ENCODE measurements at places on chromosomes 12 and 14.

DNA sequence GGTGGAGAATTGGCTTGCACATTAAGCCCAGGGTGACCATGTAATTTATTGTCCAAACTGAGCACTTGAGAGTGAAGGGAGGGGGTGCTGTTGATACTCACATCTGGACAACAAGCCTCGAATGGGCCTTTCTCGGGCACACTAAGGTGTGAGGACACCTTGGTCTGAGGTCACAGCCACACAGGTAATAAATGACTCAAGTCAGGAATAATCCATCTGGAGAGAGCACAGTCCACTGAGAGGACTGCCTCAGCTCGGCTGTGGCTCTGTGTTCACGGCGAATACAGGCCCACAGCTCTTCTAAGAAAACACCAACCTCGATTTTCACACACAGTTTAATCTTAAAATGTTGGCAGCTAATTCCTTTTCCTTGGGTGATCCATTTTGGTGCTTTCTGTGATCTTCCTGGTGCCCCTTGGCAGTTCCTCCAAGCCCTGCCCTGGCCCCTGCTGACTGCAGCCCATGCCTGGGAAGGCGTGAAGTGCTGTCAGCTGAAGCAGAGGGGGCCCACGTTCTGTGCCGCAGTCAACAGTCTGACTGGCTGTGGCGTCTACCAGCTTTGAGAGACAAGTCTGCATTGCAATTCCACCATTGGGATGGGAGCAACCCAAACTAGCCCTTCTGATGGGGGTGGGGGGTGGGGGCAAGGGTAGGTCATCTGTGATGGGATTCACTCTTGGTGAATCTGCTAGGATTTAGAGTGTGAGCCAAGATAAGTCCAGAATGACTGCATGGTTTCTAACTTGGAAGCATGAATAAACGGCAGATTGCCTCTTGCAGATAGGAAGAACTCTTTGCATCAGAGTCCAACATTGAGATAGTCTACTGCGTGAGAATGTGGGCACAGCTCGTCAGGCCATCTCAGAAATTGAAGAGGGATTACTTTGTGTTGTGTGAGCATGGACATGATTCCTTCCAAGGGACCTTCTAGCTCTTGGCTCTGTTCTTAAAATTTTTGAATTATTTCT is 42.8 kb downstream of the ZNF664 start:
- H3K27me3 ChIP-seq = no peaks in the 10 kb centered on the region
- H3K36me3 ChIP-seq = no peaks in the 10 kb centered on the region
- no peaks in the 10 kb centered on the region for H3K4me1 ChIP-seq
- H3K4me3 ChIP-seq = no peak overlapping the region
- H3K27ac ChIP-seq = no peak overlapping the region
- DNase-seq = no peak

DNA sequence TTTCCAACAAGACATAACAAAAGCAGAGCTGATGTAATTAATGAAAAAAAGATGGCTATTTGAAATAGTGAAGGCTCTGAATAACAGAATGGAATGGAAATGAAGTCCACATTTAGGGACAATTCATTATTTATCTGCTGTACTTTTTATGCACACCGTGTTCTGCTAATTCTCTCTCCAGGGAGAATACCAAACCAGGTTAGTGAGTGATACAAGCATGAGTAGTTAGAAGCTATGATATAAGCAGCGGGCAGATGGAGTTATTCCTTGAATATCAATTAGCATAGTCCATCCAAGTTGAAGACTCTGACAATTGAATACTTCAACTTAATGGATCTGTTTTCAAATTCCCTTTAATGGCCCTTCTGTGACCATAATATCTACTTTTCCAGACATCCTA is 162.1 kb upstream of the TMTC2 start:
- no peak overlapping the region for H3K27ac ChIP-seq
- no peaks in the 10 kb centered on the region for H3K27me3 ChIP-seq
- no peak for DNase-seq
- no peak overlapping the region for H3K4me3 ChIP-seq
- no peaks in the 10 kb centered on the region for H3K36me3 ChIP-seq

- peaks cover 1% of the 10 kb centered on the region for H3K27me3 ChIP-seq
- no peak overlapping the region for H3K27ac ChIP-seq
- no peaks in the 10 kb centered on the region for H3K36me3 ChIP-seq
- H3K4me1 ChIP-seq = no peaks in the 10 kb centered on the region
Observed at GRCh38 chr12:59182191-59182590, 261.9 kb upstream of the LRIG3 start.

- H3K36me3 ChIP-seq = no peaks in the 10 kb centered on the region
- H3K4me1 ChIP-seq = peaks cover 2% of the 10 kb centered on the region
- H3K27me3 ChIP-seq = no peaks in the 10 kb centered on the region
- H3K4me3 ChIP-seq = no peak overlapping the region
- DNase-seq = no peak
Observed at GRCh38 chr12:132954471-132955048, 1.5 kb downstream of the ZNF605 start.

DNA sequence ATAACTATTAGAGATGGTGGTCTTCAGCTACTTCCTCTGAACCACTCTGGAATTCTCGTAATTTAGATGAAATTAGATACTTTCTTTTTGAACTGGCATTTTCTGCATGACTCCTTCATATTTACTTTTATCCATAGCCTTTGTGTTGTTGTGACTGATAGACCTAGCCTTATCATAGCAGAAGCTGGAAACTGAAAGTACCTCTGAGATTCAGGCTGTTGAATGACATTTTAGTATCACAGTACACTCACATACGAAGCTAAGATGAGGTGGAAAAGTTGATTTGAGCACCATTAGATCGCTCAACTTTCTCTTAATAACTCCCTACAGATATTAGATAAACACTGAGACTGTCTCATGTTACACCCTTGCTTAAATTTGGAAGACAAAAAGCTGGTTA is 525.1 kb upstream of the FBXO33 start:
- H3K36me3 ChIP-seq = no peaks in the 10 kb centered on the region
- no peaks in the 10 kb centered on the region for H3K27me3 ChIP-seq
- H3K27ac ChIP-seq = no peak overlapping the region
- no peak overlapping the region for H3K4me3 ChIP-seq

GRCh38 chr12:71460850-71461609 is 21.4 kb downstream of the LGR5 start:
- H3K27ac ChIP-seq = no peak overlapping the region
- H3K4me1 ChIP-seq = no peaks in the 10 kb centered on the region
- H3K27me3 ChIP-seq = no peaks in the 10 kb centered on the region
- H3K4me3 ChIP-seq = no peak overlapping the region

DNA sequence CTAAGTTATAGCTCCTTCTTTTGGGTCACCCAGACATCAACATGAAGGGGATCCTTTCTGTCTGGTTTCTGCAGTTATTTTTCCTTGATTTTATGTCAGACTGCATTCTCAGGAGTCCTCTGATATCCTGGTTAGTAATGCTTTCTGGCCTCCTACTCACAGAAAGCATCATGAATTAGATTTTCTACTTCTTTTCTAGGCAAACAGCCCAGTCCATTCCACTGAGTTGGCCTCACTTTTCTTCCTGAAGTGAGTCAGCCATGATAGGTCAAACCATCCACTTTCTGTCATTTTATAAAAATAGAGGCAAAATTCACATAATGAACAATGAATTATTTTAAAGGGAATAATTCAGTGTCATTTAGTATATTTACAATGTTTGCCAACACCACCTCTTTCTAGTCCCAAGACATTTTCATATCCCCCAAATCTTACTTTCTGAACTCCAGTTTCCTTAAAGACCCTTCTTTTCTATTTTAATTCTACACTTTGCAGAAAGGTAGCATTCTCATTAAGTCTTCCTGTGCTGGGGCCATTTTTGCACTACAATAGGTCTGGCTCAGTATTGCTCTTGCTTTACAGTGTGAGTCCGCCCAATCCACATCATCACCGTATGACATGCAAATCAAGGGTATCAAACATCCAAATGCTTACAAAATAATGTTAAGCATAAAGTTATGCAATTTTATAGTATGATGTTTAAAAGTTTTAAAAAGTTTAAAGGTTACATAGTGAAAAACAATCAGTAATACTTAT is 95.1 kb downstream of the UNC79 start:
- H3K36me3 ChIP-seq = no peaks in the 10 kb centered on the region
- no peaks in the 10 kb centered on the region for H3K27me3 ChIP-seq
- no peak overlapping the region for H3K4me3 ChIP-seq
- DNase-seq = no peak
- H3K4me1 ChIP-seq = no peaks in the 10 kb centered on the region

DNA sequence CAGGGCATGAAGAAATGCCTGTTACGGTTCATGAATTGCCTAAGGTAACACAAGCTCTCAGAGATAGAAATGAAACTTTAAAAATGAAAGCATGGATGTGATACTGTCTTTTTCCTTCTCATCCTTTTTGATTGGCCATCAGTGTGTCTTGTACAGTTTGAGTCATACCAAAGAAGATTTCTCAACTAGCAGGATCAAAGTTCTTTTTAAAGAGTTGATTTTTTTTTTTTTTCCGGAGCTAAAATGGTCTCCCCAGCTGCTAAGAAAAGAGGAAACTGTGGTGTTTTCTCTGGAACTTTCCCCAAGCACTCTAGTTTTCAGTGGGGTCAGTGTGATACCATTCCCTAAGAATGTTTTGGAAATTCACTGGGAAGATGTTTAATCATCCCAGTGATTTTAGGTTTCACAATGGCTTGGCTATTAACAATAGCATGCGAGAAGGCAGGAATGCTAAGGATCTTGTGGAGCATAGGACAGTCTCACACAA is 105.0 kb downstream of the ETNK1 start:
- H3K4me3 ChIP-seq = no peak overlapping the region
- H3K4me1 ChIP-seq = peaks cover 4% of the 10 kb centered on the region
- no peaks in the 10 kb centered on the region for H3K27me3 ChIP-seq
- H3K36me3 ChIP-seq = no peaks in the 10 kb centered on the region

- no peaks in the 10 kb centered on the region for H3K4me1 ChIP-seq
- DNase-seq = no peak
- H3K36me3 ChIP-seq = no peaks in the 10 kb centered on the region
- H3K27ac ChIP-seq = no peak overlapping the region
- H3K4me3 ChIP-seq = no peak overlapping the region
Observed at GRCh38 chr14:33754261-33754660, 196.6 kb downstream of the EGLN3 start.

DNA sequence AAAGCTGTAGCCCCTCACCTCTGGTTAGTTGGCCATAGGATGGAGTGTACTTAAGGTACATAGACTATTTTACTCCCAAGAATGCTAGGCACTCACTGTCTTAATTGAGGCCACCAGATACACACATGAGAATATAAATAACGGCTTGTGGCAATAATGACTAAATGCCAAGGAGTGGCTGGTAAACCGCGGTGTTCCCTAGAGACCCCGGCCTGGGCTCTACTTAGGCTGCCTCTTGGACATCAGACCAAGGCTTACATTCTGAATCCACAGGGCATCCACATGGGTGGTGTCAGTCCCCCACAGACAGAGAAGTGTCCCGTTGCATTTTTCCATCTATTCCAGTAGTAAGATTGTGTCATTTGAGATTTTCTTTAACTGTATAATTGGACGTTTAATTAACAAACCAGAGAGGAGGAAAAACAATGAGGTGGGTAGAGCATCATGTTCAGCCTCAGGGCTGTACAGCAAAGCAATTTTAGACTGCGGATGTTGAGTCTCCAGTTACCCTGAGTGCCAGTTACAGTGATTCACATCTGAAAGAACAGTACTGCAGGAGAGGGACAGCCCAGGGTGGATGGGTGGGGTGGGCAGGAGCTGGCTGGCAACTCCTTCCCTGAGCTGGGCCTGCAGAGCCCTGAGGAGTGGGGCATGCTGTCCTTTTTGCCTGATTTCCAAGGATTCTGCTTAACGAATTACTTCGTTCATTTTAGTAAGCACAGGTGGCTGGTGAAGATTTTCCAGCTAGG is 20.5 kb downstream of the CKB start:
- peaks cover 8% of the 10 kb centered on the region for H3K36me3 ChIP-seq
- H3K4me3 ChIP-seq = no peak overlapping the region
- no peak for DNase-seq
- H3K27ac ChIP-seq = no peak overlapping the region
- no peaks in the 10 kb centered on the region for H3K27me3 ChIP-seq

DNA sequence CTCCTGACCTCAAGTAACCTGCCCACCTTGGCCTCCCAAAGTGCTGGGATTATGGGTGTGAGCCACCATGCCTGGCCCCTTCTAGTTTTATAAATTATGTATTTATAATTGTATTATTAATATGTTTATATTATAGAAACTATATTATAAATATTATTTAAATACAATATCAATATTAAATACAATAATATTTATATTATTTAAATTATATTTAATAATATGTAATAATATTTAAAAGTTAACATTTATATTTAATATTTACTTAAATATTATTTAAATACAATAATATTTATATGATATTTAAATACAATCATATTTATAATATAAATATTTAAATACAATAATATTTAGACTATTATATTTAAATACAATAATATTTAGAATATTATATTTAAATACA is 20.0 kb downstream of the SDR9C7 start:
- H3K27me3 ChIP-seq = no peaks in the 10 kb centered on the region
- no peaks in the 10 kb centered on the region for H3K4me1 ChIP-seq
- H3K36me3 ChIP-seq = no peaks in the 10 kb centered on the region
- DNase-seq = no peak
- H3K27ac ChIP-seq = no peak overlapping the region
- H3K4me3 ChIP-seq = no peak overlapping the region

DNA sequence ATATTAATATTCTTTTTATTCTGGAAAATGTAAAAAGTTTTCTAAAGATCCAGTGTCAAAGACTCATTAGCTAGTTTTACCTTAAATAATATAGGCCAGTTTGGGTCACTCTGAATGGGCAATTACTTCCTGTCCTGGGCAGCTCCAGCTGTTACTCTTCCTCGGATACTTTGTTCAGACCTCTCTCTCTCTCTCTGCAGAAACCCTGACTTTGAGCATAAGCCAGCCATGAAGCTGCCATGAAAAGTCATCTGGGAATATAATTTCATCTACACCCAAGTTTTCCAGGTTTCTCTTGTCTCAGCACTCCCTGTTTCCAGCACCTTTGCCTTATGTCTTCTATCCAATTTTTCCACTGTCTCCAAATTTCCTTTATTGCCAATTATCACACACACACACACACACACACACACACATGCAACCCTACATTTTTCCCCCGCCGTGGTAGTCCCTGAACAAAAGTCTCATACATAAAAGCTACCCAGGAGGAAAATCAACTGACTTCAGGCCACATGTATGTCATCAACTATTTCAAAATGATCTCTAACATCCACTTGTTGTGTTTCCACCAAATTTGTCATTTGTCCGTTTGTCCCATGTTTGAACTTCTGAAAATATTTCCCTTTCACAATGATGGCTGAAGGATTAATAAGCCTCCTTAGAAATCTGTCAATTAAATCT is 318.1 kb downstream of the SSPN start:
- no peak overlapping the region for H3K27ac ChIP-seq
- no peaks in the 10 kb centered on the region for H3K4me1 ChIP-seq
- DNase-seq = no peak

- H3K27me3 ChIP-seq = no peaks in the 10 kb centered on the region
- no peak overlapping the region for H3K27ac ChIP-seq
- H3K4me3 ChIP-seq = no peak overlapping the region
- H3K4me1 ChIP-seq = no peaks in the 10 kb centered on the region
- no peak for DNase-seq
Observed at GRCh38 chr12:24991209-24992049, 42.5 kb upstream of the BCAT1 start.

Measured in aorta (tissue), 5 donors.